Activated CD8-positive, alpha-beta memory T cell treated with anti-CD3 and anti-CD28 coated beads, Interleukin-2, amount 10 ng/mL, durations not matched to agents 7 days and 5 days (primary cell): ENCODE measurements at places on chromosomes 7 and 10. TPM values are rescaled to one million over a fixed set of nuclear protein-coding genes. Genes with fewer than 3 reads are reported as not detected.

Gene GLRX3
- 89.7 TPM for total RNA-seq

Gene CCDC172
- total RNA-seq: not detected

Gene HOXA10
- not detected for total RNA-seq

Gene TMEM213
- total RNA-seq: 0.06 TPM

Gene PPP1R3C
- not detected for total RNA-seq

Gene MBL2
- not detected for total RNA-seq

Gene OR2A1
- not detected for total RNA-seq

Gene KCNK18
- not detected for total RNA-seq

Gene MYL7
- not detected for total RNA-seq

Gene VWA2
- total RNA-seq: not detected

Gene STN1
- total RNA-seq: 37.5 TPM

Gene LEP
- not detected for total RNA-seq

Gene PPP1R17
- not detected for total RNA-seq

Gene CALCR
- not detected for total RNA-seq

Gene CYP2C19
- not detected for total RNA-seq

Gene BTAF1
- total RNA-seq: 43.4 TPM

Gene MYH16
- total RNA-seq: not detected

Gene PNPLA8
- total RNA-seq: 12.0 TPM

Gene PTPRZ1
- not detected for total RNA-seq

Gene TSPAN15
- total RNA-seq: 2.5 TPM

Gene MTPN
- total RNA-seq: 86.1 TPM

Gene ATOH7
- total RNA-seq: not detected

Gene ELOVL3
- total RNA-seq: not detected
